Activated CD4-positive, alpha-beta T cell treated with anti-CD3 and anti-CD28 coated beads, Interleukin-10, Interleukin-2, amounts not matched to agents 100 ng/mL and 50 ng/mL, durations not matched to agents 16 hours and 8 hours (primary cell): ENCODE measurements at places on chromosomes 3 and 15.

GRCh38 chr3:5840056-5840455 is 652.5 kb downstream of the EDEM1 start:
- DNase-seq = no peak

- no peak for DNase-seq
Observed at GRCh38 chr15:85772668-85773067, 22.1 kb downstream of the KLHL25 start.

- no peak for DNase-seq
Observed at GRCh38 chr3:123653221-123653682, 68.4 kb upstream of the HACD2 start.

DNA sequence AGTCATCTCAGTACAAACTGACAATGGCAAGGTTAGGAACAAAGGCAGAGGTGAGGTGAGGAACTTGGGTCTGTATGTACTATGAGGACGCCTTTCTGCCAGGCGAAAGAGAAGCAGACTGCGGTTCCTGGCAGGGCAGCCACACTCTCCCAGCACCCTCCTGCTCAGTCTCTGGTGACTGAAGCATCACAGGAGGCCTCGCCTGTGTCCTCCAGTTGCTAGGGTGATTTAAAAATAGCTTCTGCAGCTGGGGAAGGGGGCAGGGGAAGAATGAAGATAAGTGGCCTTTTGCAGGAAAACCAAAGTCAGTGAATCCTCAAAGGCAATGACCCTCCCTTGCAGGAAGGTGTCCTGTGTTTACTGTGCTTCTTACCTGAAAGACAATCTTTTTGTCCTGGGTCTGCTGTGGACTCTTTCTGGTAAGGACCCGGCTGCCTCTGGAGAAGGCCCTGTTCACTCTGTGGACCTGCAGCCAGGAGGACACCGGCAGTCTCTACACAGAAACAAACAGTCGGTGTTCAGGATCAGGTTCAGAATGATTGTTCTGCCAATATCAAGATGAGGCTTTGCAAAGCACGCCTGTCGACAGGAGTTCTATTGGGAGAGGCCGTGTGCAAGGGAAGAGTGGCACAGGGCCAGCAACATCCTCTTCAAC is 65.7 kb upstream of the DGKG start:
- no peak for DNase-seq

GRCh38 chr3:14765576-14766427 is 53.0 kb upstream of the FGD5 start:
- no peak for DNase-seq

DNA sequence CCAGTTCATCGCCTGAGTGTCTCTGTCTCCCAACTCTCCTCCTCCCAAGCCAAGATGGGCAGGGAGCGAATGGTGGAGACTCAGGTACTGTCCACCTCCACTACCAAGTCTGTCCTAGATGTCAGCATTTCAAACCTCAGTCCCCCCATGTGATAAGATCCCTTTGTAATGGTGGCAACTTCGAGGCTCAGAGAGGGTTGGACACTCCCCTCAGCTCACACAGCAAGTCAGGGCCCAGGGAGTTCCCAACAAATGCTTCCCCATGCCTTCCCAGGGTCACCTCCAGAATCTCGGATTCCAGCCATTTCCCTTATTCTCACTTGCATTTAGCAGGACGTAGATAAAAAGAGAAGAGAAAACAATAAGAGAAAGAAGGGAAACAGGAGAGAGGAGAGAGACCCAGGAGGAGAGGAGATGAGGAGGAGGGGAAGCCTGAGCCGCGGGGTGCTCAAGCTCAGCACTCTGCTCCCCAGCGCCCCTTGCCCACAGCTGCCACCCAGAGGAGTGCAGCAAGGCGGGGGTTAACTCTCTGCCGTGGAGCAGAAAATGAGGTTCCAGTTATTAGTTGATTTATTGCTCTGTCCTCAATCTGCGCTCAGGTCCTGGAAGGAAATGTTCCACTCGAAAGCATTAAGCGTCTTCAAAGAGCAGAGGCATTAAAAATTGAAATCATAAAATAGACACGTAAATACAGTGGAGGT is 84.1 kb upstream of the LINGO1 start:
- DNase-seq = no peak

GRCh38 chr15:87604857-87605446 is 651.6 kb downstream of the NTRK3 start:
- DNase-seq = peak; percentile 19

DNA sequence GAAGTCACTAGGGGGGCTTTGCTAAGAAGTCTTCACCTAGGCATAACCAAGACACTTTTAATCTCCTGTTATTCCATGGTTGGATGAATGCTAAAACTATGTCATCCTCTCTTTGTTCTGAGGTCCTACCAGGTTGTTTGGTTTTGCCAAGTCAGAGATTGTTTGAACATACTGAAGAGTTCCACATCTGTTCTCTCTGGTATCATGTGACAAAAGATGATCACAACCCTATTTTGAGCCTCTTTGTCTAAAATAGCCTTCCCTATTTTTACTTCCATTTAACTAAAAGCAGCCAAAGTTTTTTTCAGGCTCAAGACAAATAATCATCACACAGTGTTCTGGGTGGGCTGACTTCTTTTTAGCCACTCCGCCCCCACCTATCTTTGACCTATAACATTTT is 218.4 kb upstream of the LMCD1 start:
- no peak for DNase-seq

DNA sequence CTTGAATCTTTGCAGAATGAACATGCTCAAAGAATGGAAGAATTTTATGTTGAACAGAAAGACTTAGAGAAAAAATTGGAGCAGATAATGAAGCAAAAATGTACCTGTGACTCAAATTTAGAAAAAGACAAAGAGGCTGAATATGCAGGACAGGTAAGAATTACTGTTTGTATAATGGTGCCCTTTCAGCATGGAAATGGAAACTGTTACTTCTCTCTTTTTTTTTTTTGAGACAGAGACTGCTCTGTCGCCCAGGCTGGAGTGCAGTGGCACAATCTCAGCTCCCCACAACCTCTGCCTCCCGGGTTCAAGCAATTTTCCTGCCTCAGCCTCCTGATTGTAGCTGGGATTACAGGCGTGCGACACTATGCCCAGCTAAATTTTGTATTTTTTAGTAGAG is 27.6 kb upstream of the CLDN11 start:
- no peak for DNase-seq

GRCh38 chr3:177345973-177346503 is 148.8 kb upstream of the TBL1XR1 start:
- peak; percentile 65 for DNase-seq

GRCh38 chr3:32813180-32813579 is 4.6 kb upstream of the TRIM71 start:
- DNase-seq = no peak

- peak; percentile 6 for DNase-seq
Observed at GRCh38 chr3:191355406-191355805, 25.1 kb upstream of the UTS2B start.

DNA sequence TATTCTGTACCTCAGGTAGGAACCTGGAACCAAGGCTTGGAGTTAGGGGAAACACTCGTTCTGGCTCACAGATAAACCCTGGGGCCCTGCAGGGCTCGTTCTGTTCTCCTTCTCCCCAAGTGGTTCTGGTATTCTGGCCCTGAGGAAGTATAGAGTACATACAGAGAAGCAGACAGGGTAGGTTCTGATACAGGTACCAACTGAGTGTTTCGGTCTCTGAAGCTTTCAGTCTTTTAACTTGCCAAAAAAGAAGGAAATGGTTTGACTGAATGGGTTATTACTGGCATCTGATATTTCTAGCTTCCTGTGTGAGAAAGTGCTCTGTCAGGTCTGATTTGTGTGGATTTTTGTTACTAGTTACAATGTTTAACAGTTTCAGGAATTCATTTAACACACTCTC is 67.3 kb downstream of the UBE2E2 start:
- no peak for DNase-seq

GRCh38 chr3:21117370-21117769 is 633.6 kb downstream of the ZNF385D start:
- no peak for DNase-seq

GRCh38 chr3:136728918-136729317 is 23.3 kb downstream of the STAG1 start:
- no peak for DNase-seq

DNA sequence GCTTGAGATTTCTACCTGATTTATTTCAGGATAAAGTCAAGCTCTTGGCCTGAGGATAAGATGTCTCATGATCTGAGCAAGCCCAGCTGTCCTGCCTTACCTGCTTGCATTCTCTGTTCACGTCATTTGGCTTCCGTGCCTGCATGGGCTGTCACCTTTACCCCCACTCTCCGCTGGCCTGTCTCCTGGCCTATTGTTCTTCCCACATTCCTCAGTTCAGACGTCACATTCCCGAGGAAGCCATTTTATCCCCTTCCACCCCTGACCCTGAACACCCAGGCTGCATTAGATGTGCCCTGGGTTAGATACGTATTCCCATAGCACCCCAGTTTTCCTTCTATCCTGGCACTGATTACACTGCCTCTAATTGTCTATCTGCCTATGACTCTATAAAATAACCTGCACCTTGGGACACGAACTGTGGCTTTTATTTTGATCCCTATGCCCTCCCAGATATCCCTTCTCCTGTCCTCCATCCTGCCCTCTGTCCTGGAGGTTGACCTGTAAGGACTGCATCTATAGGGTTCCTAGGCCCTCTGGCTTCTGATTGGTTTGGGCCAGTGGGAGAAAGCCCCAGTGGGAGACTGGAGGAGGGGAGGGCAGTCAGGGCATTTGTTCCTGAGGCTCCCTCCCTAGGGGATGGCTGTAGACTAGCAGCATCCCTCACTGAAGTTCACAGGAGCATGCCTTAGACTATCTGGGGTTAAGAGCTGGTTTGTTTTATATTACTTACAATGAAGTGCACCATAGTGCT is 19.2 kb upstream of the UBE2Q2 start:
- DNase-seq = no peak

DNA sequence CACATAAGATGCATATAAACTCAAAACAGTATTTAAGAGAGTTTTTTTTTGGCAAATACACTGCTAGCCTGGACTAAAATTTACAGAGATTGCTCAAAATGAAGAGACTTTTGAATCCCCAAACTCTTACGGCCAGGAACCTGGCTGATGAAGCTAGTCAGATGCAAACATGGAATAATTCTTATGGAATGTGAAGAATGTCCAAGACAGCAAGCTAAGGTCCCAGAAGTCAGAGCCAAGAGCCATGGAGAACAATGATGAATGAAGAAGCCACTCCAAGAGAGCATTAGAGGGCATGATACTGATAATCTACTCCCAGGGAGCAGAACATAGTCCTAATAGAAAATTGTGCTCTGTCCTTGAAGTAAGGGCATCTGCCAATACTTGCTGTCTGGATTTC is 705.5 kb downstream of the DIPK2A start:
- no peak for DNase-seq

- DNase-seq = no peak
Observed at GRCh38 chr3:45066109-45066801, 40.2 kb downstream of the CLEC3B start.

GRCh38 chr15:95522533-95522932 is 808.0 kb upstream of the NR2F2 start:
- DNase-seq = no peak

- no peak for DNase-seq
Observed at GRCh38 chr3:143236226-143236964, 116.8 kb downstream of the CHST2 start.

DNA sequence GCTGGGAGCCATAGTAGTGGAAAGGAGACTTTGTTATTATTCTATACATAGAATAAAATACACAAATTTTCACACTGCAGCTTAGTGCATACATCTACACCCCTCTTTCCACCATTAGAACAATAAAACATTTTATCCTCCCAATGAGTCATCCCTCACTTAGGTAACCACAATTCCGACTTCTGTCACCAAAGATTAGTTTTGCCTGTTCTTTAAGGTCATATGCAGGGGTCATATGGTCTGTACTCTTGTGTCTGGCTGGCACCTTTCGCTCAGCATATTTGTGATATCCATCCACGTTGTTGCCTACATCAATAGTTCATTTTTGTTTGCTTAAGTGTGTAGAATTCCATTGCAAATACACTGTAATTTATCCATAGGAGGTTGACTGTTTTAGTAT is 399.4 kb downstream of the SHQ1 start:
- DNase-seq = no peak

DNA sequence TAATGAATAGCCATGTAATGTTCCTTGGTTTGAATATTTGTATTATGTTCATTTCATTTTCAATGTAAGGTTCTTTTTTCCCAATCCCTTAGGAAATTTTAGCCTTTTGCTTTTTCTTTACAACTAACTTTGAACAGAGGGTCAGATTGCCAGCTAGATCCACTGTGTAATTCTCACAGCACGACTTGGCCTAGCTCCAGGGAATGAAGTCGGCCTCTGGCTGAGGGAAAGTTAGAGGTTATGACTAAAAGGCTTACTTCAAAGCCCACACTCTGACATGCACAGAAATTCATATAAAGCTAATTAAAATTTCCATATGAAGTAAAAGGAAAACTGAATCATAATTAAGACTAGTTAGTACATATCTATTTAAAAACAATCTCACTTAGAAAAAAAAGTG is 38.7 kb downstream of the ROBO1 start:
- DNase-seq = no peak

- no peak for DNase-seq
Observed at GRCh38 chr3:58962816-58963215, 87.0 kb downstream of the CFAP20DC start.
